ENCODE measurements at places on chromosomes 1 and 21. TPM values are rescaled to one million over a fixed set of nuclear protein-coding genes. Genes with fewer than 3 reads are reported as not detected.

Gene AGT
- total RNA-seq: not detected

Gene ANXA9
- total RNA-seq: not detected

Gene UTS2
- not detected for total RNA-seq

DNA sequence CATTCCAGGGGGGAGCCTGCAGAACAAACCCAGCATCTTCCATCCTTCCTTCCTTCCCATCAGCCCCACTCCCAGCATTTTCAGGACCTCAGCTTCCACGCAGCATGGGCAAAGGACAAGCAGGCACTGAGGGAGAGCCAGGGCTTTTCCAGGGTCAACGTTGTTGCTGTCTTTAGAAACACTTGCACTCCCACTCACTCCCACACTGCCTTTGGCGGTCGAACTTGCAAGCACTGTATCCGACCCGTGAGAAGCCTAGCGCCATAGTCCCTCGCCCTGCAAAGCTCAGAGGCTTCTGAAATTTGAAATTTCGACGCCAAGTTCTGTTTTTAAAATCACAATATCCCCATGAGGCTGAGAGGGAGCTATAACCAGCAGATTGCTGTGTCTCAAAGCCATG is 47.4 kb downstream of the KCNAB2 start:
- no peak for DNase-seq

GRCh38 chr1:7301664-7301981 is 469.5 kb upstream of the VAMP3 start:
- no peak for DNase-seq

DNA sequence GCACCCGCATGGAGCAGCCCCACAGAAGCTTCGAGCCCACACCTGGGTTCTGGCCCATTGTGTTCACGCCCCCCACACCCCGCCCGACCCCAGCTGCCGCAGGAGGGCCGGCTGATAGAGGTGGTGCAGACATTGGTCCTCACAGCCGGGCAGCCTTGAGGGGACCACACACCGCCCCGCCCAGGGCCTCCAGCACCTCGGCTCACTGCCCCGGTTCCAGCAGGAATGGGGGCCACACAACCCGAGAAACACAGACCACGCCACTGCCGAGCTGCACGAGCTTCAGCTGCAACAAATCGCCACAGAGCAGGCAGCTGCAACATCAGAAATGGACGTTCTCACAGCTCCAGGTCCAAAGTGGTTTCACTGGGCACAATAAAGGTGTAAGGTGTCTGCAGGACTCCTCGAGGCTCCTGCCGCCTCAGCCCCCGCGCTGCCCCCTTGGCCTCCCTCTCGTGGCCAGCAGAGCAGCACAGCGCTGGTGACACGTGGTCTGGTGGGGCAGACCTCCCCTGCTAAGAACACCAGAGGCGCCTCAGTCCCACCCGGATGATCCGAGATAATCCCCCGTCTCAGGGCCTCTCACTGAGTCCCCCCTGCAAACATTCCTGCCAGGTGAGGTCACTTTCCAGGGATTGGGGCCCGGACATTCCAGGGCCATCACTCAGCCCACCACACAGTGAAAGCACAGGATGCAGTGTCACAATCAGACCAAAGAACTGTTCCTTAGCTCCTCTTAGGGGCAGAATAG is 62.3 kb upstream of the ADARB1 start:
- peak; percentile 51 for DNase-seq

DNA sequence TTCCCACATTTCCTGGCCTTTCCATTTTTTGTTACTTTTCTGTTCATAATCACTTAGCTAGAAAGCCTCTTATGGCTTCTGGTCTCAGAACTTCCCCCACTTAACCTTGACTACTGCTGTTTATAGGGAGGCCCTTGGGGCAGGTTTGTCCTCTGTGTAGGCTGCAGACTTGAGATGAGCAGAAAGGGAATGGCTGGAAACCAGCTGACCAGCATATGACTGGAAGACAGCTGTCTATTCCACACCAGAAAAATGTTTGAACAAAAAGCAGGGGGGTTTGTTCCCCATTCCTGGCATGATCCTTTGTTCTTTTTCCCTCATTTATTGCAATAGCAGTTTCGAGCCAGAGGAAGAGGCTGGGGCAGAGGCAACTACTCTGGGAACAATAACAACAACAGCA is 4.9 kb upstream of the SH3D21 start:
- no peak for DNase-seq

- DNase-seq: no peak
Observed at GRCh38 chr1:111484391-111485026, 10.7 kb downstream of the C1orf162 start.

DNA sequence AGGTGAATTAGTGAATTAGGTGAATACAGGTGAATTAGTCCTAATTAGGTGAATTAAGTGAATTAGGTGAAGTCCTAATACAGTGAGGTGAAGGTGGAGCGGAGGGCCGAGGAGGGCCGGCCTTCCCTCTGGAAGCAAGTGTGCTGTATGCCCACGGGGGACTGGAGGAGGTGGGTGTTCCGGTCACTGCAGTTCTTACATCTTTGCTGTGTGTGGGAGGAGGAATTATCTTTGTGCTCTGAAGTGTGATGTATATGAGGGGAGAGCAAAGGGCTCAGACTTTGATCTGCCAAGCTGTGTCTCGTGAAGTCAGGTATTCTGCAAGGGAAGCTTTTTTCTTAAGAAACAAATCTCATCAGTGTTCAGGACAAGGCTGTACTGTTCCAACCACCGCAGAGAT is 45.4 kb downstream of the AGPAT3 start:
- DNase-seq: no peak

- DNase-seq: no peak
Observed at GRCh38 chr1:88701275-88701674, 17.2 kb downstream of the PKN2 start.

DNA sequence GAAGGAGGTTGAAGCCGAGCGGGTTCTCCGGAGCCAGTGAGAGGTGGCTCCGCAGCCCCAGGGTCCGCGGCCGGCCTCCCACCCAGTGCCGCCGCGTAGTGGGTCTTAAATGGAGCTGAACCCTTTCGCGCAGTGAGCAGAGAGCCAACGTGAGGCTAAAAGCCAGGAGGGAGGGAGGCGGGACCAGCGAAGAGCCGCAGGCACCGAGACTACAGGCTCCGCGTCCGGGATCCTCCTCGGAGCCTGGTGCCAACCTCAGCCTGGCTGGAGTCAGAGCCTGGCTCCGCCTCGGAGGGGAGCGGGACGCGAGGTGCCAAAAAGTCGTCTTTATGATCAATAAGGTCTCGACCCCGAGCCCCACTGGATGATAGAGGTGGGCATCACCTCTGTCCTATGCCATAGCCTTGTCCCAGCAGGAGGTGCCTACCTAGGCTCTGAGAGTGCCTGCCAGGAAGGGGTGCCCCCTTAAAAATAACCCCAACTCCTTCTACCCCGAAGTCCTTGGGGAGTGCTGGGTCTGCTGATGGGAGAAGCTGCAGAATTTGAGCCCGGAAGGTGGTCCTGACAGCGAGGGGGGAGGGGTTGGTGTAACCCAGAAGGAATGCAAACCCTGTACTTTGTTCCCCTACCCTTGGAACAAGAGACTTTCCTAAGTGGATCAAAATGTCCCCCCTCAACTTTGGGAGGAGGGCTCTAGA is 1.6 kb downstream of the IGSF21 start:
- DNase-seq: peak; percentile 28

DNA sequence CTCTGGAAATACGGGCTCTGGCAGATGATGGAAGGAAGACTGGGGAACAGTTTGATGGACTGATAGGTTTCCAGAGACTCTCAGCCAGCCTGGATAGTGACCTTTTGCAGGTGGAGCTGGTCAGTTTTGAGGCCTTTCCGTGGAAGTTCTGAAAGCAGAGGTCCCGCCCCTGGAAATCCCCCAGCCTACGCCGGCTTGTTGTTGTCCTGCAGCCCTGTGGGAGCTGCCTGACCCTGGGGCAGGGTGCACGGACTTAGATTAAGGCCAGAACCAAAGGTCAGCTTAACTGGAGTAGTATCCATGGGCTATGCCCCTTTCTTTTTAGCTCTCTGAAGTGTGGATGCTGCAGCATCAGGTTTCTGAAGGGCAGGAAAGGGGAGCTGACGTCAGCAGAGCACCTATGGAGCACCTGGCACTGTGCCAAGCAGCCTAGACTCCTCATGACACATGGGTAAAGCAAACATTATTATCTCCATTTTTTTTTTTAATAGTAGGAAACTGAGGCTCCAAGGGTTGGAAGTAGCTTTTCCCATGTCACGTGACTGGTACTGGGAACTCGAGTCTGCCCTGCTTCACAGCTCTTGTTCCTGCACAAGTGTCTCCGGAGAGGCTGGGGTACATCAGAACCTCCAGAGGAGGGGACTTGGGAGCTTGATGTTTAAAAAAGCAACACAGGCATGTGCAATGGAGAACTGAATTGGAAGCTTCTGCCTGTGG is 38.5 kb downstream of the IER5 start:
- no peak for DNase-seq

GRCh38 chr1:188155261-188155660 is 1326.5 kb downstream of the PLA2G4A start:
- DNase-seq: no peak

DNA sequence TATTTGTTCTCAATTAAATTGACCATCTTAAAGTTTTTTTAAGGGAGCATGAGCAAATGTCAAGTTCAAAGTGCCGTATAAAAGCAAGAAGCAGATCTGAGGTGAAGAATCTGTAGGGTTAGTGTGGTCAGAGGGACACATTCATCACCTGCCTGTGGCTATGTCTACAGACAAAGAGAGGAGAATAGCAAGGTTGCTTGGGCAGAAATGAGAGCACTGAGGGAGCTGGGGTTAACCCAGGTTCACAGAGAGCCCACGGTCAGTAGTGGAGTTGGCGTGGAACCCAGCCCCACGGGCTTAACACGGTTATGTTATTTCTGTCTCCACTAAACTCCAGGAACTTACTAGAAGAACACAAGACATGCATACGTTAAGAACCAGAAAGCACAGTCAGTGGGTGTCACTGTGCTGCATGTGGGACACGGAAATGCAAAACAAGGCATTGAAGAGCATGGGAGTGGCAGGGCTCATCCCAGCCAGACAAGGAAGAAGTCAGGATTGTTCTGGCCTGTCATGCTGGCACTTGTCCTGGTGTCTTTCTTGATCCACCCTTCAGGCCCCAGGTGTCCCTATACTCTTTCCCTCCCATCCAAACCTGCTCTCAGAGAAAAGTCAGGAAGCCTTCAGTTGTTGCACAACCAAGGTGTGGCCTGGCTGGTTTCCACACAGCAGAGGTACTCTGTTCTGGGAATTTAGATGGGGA is 95.5 kb upstream of the IVNS1ABP start:
- DNase-seq: no peak
